ENCODE measurements at places on chromosomes 1 and 21.
A peak's percentile ranks its signal among the peaks of the same experiment; 100 is the strongest.

DNA sequence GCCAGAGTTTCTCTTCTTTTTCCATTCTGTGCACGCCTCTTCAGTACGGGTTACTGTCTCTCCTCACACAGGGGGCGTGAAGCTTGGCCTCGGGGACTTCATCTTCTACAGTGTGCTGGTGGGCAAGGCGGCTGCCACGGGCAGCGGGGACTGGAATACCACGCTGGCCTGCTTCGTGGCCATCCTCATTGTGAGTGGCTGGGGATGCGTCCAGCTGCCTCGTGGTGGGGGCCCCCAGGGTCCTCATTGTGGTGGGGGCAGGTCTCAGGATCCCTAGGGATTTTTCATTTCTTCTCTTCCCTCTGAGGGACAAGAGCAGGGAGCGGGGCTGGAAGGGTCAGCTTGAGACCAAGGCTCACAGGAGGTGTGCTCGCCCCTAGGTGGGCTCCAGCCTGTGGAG, 23.5 kb downstream of the PSEN2 start:
- no peak for DNase-seq

GRCh38 chr1:1157033-1157365, 16.7 kb upstream of the TTLL10 start:
- DNase-seq: no peak

- DNase-seq: peak; percentile 32
These were observed 51.1 kb downstream of the ZNF326 start for GRCh38 chr1:90045853-90046563.

GRCh38 chr1:89815040-89815439, 5.8 kb upstream of the LRRC8D start:
- no peak for DNase-seq

- no peak for DNase-seq
These were observed 25.1 kb downstream of the WARS2 start for GRCh38 chr1:119115311-119115710.

- no peak for DNase-seq
These were observed 227.8 kb downstream of the NRIP1 start for GRCh38 chr21:14836950-14837349.

- no peak for DNase-seq
These were observed 7.0 kb upstream of the HIVEP3 start for GRCh38 chr1:41925712-41926111.

GRCh38 chr1:203621559-203622262, 4.9 kb upstream of the ATP2B4 start:
- no peak for DNase-seq

DNA sequence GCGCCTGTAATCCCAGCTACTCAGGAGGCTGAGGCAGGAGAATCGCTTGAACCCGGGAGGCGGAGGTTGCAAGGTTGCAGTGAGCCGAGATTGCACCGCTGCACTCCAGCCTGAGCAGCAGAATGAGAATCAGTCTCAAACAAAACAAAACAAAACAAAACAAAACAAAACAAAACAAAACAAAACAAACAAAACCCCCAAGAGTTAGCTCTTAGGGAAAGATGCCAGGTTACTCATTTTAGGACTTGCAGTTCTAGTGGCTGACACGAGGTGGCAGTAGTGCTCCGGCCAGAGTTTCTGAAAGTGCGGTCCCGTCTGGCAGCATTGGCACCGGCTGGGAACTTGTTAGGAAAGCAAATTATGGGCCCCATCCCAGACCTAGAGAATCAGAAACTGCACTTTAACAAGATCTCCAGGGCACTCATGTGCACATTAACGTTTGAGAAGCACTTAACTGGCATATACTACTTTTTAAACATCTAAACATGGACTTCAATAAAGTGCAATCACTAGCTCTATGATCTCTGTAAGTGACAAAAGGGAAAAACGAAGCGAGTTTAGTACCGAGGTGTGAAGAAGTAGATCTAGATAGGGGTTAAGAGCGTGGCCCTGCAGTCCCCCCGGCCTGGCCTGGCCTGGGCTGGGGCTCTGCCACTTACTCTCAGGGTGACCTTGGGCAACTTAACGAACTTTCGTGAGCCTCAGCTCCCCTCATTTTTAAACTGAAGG, 41.9 kb upstream of the TNFRSF1B start:
- peak; percentile 75 for DNase-seq

DNA sequence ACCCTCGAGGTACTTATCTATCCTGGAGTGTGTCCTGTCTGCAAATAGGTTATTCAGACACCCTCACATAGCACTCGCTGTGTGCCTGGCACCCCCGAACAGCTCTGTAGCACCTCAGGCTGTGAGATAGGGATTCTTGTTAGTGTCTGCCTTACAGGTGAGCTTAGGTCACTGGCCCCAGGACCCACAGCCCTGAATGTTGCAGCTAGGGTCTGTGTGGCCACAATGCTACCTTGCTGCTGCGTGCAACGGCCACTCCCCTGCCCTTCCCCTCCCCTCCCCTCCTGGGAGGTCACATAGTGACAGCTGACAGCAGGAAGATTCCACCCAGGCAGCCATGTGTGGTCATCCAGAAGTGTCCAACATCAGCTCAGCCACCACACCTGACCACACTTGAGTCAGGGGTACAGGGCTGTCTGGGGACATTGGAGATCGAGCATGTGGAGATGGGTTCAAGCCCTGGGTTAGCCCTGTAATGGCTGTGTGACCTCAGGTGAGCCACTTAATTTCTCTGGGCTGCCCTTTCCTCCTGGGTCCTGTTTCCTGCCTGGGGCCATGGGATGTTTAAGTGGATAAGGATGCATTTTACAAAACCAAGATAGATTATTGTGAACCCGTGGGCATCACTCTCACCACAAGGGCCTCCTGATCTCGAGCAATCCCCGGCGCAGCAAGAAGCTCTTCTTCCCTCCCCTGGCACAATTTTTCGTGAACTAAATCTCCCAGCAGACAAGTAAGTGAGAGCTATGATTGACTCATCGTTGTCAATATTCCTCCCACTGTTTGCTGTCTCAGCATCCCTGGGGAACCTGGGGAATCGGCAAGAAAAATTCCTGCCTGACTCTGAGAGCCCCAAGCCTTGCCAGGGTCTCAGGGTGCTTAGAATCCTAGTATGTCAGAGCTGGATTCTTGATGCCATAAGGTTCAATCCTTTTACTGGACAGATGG, 208.7 kb downstream of the PTPRU start:
- DNase-seq: no peak

GRCh38 chr1:243267914-243268653, 12.2 kb downstream of the SDCCAG8 start:
- DNase-seq: no peak

DNA sequence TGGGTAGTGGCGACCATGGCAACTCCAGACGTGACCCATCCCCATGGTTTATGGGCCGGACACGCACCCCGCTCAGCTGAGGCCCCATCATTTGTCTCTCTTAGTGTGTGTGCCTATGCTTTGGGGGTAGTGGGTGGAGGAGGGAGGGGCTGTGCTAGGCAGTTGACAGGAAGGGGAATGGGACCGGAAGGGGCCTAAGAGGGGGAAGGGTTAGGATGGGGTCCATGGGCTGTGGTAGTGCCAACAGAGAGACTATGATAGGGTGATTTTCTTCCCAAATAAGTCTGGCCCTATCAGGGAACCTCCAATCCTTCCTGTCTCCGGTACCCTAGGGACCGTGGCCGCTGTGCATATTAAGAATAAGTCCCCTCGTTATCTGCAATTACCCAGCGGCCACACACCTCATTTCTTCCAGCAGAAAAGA, 9.9 kb downstream of the DMAP1 start:
- DNase-seq: no peak

DNA sequence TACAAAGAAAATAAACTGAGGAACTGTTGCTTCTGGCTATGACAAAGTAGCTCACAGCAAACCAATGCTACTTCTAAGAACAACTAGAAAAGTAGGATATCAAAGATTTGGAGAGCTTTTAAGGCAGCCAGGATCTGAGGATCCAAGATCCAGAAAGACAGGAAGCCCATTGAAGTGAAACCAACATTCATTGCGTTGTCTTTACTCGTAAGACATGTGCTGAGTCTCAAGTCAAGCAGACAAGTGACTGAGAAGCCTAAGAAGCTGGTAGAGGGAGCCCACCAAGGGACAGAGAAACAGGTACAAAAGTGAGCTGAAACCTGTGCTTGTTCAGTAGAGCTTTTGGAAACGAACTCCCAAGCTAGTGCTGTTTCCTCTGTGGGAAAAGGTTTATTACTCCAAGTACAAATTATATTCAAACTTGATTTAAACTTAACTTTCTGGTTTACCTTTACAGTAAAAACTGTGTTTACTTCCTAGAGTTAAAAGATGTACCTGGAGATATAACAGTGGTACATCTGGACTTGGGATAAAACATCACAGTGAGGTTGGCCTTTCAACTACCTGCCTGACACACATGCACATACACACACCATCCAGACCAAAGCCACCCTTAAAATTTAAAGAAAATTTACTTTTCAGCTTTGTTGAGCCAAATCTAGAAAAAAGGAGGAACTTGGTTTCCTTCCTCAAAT, 41.2 kb downstream of the NME7 start:
- no peak for DNase-seq

GRCh38 chr1:156697481-156697880, 7.9 kb downstream of the CRABP2 start:
- no peak for DNase-seq

DNA sequence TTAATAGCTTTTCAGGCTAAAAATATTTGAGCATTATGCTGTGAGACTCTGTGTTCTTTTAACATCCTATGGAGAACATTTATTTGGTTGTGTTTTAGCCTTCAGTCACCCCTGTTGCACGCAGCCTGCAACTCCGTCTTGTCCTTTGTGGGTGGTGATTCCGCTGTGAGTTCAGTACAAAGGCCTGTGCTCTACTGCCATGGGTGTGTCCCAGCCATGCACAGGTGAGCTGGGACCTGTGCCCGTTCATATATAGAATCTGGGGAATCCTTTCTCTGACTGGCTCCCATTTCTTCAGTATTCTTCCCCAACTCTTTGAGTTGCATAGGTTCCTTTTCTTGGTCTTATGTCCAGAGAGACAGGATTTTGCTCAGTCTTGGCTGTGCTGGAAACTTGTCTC, 61.4 kb downstream of the ACTL8 start:
- no peak for DNase-seq

- DNase-seq: peak; percentile 36
These were observed 36.4 kb downstream of the RXRG start for GRCh38 chr1:165408518-165408917.

GRCh38 chr21:45510466-45510955, 31.7 kb downstream of the SLC19A1 start:
- no peak for DNase-seq

DNA sequence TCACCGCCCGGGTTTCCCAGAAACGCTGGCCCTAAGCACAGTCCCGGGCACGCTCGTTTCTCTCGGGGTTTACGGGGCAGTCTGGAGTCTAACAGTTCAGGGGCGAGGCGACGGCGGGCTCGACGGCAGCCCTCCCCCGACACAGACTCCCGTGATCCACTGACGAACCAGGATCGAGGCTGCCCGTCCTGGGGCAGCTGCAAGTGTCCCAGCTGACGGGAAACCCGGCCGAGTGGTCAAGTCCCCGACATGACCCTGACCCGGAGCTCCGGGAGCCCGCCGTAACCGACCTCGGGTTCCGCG, 494 bp downstream of the UBE2J2 start:
- DNase-seq: no peak

DNA sequence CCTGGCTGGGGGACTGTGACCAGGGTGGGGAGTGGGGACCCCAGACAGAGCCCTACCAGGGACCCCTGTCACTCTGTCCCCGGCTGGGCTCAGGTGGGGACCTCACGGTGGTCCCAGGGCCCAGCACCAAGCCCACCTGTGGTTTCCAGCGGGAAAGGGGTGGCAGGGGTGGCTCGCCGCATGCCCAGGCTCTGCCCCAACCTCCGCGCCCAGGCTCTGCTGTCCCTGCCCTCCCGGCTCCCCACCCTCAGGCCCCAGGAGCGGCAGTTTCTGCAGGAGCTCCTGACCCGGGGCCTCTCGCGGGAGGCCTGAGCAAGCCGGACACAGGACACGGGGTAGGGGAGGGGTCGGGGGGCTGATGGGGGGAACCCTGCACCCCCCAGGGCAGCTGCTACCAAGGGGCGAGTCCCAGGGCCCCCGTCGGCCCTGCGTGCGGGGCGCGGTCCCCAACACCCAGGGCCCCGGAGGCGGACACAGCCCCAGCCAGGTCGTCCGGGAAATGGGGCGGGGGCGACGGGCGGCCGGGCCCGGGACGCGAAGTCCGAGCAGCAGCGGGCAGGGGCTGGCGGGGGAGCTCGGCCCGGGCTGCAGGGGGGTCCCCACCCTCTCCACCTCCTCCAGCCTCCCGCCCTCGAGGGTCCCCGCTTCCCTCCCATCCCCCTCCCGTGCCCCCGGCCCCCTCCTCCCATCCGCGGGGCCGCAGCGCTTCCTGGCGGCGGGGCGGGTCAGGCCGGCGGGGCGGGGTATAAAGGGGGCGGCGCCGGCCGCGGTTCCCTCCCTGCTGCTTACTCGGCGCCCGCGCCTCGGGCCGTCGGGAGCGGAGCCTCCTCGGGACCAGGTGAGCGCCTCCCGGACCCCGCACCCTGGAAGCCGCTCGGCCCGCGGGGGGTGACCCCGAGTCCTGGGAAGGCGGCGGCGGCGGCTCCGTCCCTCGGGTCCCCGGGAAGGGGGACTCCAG, at the start of gene COL6A2:
Gene COL6A2 (plus strand): TSS at position 777 of the 958 bp plus-strand sequence.
- no peak for DNase-seq

GRCh38 chr21:33559813-33560212, 17.0 kb downstream of the SON start:
- no peak for DNase-seq

DNA sequence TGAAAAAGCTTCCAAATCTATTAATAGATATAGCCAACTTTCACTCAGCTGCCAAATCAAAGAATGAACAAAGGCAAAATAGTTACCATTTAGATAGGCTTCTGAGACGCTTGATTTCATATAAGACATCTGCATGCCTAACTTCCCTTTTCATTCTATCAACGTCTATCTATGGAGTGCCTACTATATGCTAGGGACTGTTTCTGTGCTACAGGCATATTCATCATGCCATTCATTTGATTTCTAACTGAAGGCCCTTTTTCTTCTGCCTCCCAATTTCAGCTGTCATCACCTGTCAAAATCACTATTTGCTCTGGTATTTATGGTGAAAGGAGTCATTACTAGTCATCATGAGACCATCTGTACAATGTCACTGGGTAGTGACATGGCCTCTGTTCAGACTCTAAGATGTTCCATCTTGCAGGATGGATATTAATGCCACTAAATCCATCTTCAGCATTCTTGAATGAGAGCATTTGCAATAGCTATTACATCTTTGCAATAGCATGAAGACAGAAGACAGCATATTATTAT, 4.3 kb upstream of the KRTAP13-1 start:
- DNase-seq: no peak

- no peak for DNase-seq
These were observed 528.5 kb downstream of the ADGRL2 start for GRCh38 chr1:82329226-82329625.

GRCh38 chr1:113999799-114000198, 20.5 kb downstream of the OLFML3 start:
- no peak for DNase-seq

GRCh38 chr21:34205811-34206571, 132.6 kb downstream of the MRPS6 start:
- peak; percentile 37 for DNase-seq

GRCh38 chr21:39373634-39374033, 24.7 kb upstream of the HMGN1 start:
- peak; percentile 53 for DNase-seq

GRCh38 chr1:30756545-30757351, 826 bp downstream of the LAPTM5 start:
- DNase-seq: peak; percentile 76

All from GM12865 (cell line).